CD14-positive monocyte (primary cell): ENCODE measurements at places on chromosomes 16 and 17.

GRCh38 chr17:50439008-50439407, 13.0 kb downstream of the ACSF2 start:
- DNase-seq = no peak

GRCh38 chr17:14752011-14752410, 451.1 kb downstream of the HS3ST3B1 start:
- DNase-seq = no peak

GRCh38 chr17:34171245-34171818, 83.8 kb upstream of the CCL2 start:
- peak; percentile 67 for DNase-seq

- DNase-seq = no peak
Observed at GRCh38 chr16:69827524-69827923, 65.4 kb downstream of the WWP2 start.

DNA sequence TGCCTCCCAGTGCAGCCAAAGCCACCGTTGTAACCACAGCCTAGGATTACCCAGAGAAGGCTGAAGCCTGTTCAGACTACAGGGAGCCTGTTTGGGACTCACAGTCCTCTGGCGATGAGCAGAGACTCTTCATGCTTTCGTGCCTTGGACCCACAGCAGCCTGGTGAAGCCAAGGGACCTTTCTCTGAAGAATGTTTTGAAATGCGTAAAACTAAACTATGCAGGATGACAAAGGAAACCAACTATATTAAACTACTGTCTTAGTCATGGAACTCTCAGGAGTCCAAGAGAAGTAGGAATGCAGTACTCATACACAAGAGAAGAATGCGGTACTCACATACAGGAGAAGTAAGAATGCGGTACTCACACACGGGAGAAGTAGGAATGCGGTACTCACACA, 20.9 kb downstream of the ABR start:
- no peak for DNase-seq

GRCh38 chr17:82645516-82645915, 2.7 kb downstream of the WDR45B start:
- no peak for DNase-seq

GRCh38 chr16:80656711-80657150, 115.9 kb downstream of the DYNLRB2 start:
- DNase-seq = no peak

DNA sequence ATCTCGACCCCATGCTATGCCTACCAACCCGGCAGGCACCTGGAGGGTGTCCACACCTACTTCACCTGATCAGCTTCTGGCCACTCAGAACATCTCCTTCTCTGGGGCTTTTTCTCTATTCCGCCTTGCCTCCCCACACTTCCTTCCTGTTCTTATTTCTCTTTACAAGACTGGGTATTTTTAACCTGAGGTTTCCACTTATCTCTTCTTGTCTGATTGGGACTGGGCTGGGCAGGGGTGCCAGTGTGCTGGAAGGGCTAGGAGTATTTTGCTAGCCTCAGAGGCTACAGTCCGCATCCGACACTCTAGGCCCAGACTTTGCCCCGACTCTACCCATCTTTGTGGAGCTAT, 26.2 kb upstream of the ZNF652 start:
- DNase-seq = no peak

DNA sequence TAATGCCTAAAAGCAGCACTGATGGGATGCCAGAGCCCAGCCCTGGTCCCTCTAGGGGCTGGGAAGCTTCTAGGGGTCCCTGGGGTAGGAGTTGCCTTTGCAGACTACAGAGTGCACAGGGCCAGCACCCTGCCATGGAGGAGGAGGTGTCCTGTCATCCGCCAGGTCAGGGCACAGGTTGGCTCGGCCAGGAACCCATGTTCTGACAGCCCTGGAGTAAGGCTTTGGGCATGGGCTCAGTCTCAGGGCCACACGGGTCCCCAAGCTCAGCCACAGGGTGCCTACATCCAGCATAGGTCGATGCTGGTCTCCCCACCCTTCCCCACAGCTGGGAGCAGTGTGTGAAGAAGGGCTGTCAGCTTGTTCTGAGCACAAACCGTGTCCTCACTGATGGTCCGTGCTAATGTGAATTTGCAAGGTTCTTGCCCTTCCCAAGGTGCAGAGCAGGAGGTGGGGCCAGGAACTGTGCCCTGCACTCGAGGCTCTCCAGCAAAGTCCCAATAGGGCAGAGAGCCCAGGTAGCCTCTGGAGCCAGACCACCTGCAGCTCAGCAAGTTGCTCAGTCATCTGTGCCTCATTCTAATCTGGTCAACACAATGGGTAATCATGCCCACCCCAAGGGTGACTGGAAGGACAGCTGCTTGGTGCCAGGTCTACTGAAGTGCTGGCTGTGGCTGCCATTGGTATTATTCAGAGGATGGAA, 72.8 kb downstream of the AMFR start:
- no peak for DNase-seq

DNA sequence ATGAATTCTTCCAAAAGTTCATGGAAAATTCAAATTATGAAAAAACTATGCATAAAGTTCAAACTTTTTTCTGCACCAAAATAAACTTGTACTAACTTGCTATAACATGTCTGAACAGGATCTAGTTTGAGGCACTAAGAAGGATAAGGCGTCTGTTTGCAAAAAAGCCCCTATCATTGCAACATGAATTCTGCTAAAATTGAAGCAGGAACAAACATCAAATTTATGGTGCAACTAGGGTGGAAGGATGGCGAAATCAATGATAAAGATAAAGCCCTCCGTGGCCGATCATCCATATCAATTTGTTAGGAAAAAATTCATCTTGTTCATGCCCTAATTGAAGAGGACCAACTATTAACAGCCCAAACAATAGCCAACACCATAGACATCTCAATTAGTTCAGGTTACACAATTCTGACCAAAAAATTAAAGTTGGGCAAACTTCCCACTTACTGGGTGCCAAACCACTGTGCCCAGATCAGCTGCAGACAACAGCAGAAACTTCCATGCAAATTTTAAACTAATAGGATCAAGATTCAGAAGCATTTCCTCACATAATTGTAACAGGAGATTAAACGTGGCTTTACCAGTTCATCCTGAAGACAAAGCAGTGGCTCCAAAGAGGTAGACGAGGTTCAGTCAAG, 12.9 kb downstream of the IL21R start:
- DNase-seq = peak; percentile 52

GRCh38 chr17:75516619-75517296, 430 bp downstream of the TSEN54 start:
- no peak for DNase-seq

GRCh38 chr16:28602529-28602928, 5.7 kb upstream of the SULT1A2 start:
- DNase-seq = no peak

- peak; percentile 14 for DNase-seq
Observed at GRCh38 chr16:72066747-72067146, 3.7 kb downstream of the HPR start.

DNA sequence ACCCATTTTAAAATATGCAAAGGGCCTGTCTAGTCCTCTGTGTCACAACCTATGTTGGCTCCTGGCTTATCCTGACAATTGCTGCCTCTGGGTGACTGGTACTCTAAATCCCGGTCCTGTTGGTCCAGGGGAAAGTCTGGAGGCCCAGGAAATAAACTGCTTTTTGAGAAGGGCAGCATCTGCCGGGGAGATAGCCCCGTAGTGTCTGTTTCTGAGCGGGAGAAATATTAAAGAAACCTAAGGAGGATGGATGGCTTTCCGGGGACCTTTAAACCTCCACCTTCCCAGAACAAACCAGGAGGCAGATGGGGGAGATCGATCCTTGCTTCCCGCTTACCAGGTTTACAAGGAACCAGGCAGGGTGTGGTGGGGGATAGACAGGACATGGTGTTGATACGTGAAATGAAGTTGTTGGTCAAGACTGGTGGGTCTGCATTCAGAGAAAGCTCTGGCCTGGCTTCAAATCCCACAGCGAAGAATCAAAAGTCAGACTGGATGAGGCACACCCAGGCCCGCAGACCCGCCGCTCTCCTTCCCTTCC, 3.8 kb downstream of the HOXB2 start:
- no peak for DNase-seq

DNA sequence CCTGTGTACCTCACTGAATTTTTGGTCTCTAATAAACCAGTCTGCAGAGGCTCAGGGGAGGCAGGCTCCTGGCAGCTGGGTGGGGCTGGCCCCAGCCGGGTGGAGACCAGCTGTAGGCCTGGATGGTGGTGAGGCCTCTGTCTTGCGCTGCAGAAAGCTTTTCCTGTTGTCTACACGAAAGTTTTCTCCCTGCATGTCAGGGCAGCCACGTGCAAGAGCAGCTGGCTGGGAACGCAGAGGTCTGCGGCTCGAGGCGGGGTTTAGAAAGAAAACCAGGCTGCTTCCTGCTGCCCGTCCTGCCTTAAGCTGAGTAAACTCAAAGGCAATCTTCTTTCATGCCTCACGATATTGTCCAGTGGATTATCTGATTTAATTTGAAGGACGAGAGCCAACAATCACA, 2.4 kb downstream of the SERPINF1 start:
- DNase-seq = peak; percentile 18

DNA sequence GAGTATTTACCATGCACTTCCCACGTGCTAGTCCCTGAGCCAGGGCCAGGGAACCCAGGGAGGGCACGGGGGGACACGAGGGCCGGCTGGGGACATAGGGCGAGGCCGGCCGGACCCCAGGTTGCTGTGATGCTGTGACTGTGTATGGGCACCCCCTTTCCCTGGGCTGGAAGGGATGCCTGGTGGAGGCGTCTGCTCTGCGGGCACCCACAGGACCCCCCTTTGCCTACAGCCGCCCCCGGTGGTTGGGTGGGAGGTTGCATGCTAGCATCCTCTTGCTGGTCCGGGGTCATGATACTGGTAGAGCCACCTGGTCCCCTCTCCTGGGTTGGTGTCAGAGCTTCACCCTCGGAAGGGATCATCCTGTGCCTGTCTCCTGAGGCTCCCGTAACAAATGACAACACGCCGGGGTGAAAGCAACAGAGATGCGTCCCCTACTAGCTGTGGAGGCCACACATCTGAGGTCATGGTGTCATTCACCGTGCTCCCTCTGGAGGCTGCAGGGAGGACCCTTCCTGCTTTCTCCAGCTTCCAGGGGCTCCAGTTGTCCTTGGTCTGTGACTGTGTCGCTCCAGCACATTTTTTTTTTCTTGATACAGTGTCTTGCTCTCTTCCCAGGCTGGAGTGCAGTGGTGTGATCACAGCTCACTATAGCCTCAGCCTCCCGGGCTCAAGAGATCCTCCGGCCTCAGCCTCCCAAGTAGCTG, 3.1 kb upstream of the CIAO3 start:
- no peak for DNase-seq

GRCh38 chr17:17870247-17870646, 33.5 kb upstream of the SREBF1 start:
- no peak for DNase-seq

GRCh38 chr17:50210240-50211225, 9.1 kb upstream of the COL1A1 start:
- DNase-seq = no peak

GRCh38 chr16:3498988-3499387, 1.8 kb upstream of the CLUAP1 start:
- no peak for DNase-seq

GRCh38 chr16:12009462-12009861, 32.9 kb downstream of the SNX29 start:
- peak; percentile 15 for DNase-seq

DNA sequence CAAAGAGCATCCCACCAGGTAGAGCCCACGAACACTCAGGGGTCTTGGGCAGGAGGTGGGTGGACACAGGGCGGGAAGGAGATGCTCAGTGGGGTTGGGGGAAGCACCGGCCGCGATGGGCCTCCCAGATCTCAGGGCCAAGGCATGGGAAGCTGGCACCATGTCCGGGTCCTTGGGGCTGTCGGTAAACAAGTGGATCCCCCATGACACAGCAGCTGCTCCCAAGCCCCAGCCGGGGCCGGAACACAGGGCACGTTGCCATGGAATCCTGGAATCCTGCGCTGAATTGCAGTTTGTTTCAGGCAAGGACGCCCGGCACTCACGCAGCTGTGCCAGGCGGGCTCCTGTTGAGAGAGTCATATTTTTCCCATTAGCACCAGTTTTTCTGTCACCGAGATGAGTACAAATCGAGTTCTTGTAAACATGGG, 23.0 kb upstream of the CHMP6 start:
- no peak for DNase-seq

DNA sequence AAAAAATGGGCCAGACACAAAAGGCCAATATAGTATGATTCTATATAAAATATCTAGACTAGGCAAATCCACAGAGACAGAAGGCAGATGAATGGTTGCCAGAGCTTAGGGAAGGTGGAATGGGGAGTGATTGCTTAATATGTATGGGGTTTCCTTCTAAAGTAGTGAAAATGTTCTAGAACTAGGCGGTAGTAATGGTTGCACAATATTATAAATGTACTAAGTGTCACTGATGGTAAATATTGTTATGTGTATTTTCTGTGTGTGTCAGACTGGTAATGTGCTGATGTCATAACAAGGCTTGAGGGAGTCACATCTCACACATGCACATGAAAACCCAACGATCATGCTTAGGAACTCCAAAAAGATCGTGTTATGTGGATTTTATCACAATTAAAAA, 106.9 kb upstream of the SIAH1 start:
- DNase-seq = peak; percentile 70

DNA sequence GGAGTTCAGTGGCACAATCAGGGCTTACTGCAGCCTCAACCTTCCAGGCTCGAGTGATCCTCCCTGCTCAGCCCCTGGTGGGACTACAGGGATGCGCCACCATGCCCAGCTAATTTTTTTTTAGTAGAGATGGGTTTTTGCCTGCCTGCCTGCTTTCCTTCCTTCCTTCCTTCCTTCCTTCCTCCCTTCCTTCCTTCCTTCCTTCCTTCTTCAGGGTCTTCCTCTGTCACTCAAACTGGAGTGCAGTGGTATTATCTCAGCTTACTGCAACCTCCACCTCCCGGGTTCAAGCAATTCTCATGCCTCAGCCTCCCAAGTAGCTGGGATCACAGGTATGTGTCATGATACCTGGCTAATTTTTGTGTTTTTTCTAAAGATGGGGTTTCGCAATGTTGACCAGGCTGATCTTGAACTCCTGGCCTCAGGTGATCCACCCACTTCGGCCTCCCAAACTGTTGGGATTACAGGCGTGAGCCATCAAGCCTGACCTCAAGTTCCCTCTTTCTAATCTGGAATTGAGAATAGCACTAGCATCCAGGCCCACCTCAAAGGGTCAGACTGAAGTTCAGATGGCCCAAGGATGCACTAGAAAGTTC, 45.3 kb downstream of the PRAC1 start:
- no peak for DNase-seq

- no peak for DNase-seq
Observed at GRCh38 chr17:61323909-61324868, 75.5 kb upstream of the TBX2 start.

- no peak for DNase-seq
Observed at GRCh38 chr16:20510323-20510722, 59.0 kb downstream of the ACSM2A start.

- DNase-seq = no peak
Observed at GRCh38 chr17:18225642-18226283, 328 bp downstream of the LLGL1 start.

GRCh38 chr16:56929639-56930038, 2.3 kb upstream of the HERPUD1 start:
- no peak for DNase-seq

GRCh38 chr17:69959283-69959682, 115.7 kb upstream of the KCNJ16 start:
- no peak for DNase-seq
